ENCODE measurements at places on chromosomes 5 and 9.

DNA sequence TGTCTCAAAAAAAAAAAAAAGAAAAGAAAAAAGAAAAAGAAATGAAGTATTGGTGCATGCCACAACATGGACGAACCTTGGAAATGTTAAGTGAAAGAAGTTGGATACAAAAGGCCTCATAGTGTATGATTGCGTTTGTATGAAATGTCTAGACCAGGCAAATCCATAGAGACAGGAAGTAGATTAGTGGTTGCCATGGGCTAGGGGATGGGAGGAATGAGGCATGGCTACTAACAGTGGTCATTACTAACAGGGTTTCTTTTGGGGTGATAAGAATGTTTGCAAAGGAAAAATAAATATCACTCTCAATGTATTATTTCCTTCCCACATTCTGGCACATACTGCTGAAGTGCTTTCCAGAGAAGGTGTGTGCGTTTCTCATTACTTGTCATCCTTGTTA, 44.1 kb downstream of the UGCG start:
- no peak for DNase-seq

DNA sequence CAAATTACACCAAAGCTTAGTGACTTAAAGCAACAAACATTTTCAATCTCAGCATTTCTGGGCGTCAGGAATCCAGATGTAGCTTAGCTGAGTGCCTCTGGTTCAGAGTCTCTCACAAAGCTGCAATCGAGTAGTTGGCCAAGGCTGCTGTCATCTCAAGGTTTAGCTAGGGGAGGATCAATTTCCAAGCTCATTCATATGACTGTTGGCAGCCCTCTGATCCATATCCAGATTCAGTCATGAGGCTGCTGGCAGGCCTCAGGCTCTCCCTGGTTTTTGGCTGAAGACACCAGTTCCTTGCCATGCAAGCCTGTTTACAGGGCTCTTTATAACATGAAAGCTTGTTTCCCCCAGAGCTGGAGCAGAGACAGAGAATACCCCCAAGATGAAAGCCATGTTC, 419.5 kb upstream of the TLE4 start:
- DNase-seq: no peak

DNA sequence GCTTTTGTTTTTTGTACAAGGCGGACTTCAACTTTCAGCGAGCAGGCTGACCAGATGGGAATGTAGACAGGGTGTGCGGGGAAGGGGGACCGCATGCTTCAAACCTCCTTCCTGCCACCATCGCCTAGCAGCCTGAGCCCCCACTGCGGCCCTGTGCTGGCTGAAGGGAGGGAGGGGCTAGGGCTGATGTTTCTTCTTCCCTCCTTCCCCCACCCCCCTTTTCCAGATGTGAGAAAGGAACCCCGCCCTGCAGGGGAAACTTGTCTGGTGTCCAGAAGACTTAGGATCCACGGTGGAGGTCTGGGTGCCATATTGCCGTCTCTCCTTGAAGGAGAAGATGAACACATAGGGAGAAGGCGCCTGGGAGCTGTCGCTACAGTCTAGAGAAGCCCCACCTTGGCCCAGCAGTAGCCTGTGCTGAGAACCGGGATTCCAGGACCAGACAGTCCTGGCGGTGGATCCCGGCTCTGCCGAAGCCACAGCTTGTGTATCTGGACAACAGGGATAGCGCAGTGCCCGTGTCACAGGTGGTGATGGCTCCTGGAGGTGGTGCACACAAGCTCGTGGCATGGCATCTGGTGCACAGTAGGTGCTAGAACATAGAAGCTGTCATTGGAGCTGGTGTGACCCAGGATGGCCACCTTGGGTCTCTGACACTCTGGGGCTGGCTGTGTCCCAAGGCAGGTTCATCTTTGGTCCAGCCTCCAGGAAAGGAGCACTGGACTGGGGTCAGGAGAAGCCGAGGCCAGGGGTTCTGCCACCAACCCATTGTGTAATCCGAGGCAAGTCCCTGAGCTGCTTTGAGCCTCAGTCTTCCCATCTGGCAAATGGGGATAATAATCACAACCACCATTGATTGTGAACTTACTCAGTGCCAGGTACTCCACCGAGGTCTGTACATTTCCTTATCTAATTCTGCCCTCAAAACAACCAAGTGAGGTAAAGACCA, 205.6 kb downstream of the C9orf50 start:
- DNase-seq: no peak

DNA sequence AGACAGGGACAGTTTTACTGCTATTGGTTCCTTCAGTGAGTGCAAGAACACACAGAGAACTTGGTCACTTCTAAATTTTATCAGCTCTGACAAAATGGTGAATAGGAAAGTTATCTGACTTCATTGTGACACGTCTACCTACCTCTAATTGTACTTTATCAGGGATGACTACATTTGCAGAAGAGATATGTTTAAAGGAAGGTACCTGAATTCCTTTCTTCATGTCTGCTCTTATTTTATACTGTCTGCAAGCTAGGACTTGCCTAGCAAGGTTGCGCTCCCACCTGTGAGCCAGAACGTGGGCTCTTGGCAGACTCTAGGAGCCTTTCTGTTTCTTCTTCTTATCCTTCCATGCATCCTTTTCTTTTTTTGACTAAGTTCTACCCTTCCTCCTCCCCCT, 1.6 kb downstream of the SLC27A6 start:
- DNase-seq: no peak

DNA sequence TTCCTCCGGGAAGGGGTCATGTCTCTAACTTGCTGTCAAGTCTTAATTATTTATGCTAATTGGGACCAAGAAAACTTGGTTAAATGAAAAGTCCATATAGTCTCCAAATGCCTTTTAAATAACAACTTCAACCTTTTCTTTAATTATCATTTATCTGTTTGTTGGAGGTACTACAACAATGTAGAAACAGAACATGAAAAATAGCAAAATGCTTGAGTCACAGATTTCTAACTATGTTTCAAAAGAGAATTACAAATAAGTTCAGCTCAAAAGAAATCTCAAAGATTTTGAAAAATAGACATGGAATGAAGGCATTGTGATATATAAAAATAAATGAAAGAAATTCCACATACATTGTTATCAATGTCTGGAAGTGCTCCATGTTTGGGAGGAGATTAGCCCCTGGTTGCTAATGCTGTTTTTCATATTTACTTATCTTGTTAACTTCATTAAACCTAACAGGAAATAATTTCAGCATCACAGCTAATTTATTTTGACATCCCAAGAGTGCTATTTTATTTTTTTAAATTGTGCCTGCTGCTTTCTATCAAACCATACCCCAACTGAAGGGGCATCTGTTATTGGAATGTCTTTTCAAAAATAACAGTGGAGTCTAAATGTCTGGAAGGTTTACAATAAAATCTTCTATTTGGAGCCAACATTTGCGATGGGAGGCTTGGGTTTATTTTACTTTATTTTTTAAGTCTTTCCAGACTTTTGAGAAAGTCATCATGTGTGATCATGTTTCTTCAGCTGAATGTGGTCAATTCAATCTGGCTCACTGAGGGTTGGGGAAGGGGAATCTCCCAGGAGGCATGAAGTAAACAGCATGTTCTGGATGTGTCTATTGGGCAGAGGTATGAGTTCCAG, 53.1 kb upstream of the ANKRD55 start:
- DNase-seq: no peak

DNA sequence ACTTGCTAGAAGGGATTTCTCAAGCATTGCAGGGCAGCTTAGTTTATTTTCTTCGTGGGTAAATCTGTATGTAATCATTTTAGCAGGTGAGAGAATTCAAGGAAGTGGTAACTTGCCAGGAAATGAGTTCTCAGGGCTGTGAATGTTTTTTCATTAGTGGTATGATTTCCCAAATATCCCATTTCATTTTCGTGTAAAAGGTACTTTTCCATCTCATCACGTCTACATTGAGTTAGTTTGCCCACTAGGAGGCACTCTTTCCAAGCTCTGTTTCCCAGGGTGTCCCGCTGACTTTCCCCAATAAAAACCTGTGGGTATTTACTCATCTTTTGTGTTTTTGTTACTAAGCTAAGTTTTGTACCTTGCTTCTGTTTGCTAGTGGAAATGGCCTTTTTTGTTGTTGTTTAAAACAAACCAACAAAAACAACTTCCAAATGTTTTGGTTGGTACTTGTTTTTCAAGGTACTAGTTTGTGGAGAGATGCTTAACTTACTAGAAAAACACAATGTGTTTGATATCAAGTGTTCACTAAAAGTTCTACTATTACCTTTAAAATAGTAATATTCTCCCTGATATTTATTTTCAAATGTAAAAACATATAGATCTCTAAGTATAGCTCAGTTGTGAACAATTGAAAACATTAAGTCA, 373.6 kb downstream of the ADGRV1 start:
- peak; percentile 4 for DNase-seq

GRCh38 chr5:61697809-61698558, 365.9 kb downstream of the ZSWIM6 start:
- no peak for DNase-seq

GRCh38 chr5:173745557-173745956, 129.1 kb upstream of the BOD1 start:
- DNase-seq: no peak

GRCh38 chr5:150190503-150190979, 679 bp downstream of the SLC6A7 start:
- no peak for DNase-seq

GRCh38 chr5:128237000-128237399, 153.4 kb downstream of the SLC12A2 start:
- DNase-seq: no peak

DNA sequence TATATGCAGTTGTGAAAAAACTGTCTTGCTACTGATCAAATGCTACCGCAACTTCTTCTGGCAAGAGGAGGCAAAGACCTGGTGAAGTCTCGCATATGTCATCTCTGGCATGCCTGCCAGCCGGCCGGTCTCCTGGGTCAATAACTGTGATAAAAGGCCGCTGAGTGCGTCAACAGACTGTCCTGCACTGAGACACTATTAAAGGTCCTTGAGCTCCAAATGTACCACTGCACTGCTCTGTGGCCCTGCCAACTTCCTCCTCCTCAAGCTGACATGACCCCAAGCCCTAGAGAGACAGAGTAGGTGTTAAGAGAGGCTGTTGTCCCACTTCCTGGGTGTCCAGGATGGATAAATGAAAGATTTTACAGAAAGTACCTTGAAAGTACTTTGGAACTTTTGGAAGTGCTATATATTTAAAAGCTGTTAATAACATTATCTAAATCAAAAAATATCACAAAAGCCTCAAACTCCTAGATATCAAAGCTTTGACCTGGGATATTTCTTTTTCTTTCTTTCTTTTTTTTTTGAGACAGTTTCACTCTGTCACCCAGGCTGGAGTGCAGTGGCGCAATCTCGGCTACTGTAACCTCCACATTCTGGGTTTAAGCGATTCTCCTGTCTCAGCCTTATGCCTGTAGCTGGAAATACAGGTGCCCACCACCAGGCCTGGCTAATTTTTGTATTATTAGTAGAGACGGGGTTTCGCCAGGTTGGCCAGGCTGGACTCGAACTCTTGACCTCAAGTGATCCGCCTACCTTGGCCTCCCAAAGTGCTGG, 31.5 kb downstream of the RAPGEF1 start:
- DNase-seq: no peak

GRCh38 chr5:35067985-35068384, 20.2 kb upstream of the AGXT2 start:
- DNase-seq: no peak

DNA sequence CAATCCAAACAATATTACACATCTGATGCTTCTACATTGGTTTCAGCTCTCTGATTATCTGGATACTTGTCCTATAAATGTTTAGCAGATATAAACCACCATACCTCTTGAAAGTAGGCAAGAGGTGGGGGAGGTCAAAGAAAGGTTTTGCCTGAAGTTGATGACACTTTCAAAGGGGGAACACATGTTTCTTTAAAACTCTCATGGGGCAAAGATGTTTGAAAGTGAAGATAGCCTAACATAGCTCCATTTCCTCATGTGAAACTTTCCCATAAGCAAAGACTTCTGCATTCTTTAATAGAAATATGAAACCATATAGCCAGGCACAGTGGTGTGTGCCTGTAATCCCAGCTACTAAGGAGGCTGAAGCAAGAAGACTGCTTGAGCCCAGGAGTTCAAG, 62.1 kb downstream of the CETN3 start:
- no peak for DNase-seq

- DNase-seq: no peak
Measured at GRCh38 chr9:72925126-72925789, 27.6 kb downstream of the ALDH1A1 start.

GRCh38 chr5:17805227-17805825, 171.1 kb downstream of the TAF11L14 start:
- no peak for DNase-seq

GRCh38 chr9:114231273-114231672, 75.9 kb downstream of the COL27A1 start:
- DNase-seq: no peak

DNA sequence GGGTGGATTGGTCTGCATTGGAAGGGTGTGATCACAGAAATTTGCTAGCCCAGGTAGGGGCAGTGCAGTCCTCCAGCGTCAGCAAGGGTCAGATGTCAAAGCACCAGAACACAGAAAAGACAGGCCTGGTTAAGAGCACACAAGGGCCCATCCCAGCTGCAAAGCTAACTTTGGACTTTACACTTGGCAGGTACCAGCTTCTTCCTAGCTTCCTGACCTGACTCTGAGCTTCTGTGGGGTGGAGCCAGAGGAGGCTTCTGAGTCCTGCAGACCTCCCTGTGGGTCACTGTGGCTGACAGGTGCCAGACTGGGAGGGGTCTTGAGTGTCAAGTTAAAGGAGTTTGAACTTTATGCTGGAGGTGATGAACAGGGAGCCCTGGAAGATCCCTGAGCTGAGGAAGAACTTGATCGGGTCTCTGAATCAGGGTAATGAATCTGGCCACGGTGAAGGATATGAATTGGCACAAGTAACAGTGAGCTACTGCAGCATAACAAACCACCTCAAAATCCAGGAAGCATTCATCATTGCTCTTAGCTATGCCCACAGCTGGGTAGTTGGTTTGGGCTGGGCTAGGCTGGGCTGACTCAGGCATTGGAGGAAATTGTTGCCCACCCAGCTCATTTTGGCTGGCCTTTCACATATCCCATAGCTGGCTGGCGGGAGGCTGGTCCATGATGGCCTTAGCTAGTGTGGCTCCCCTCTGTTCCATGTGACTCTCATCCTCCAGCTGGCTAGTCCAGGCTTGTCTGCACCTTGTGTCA, 63.4 kb downstream of the BARX1 start:
- DNase-seq: no peak

GRCh38 chr9:124500028-124500795, 7.0 kb downstream of the NR5A1 start:
- no peak for DNase-seq

DNA sequence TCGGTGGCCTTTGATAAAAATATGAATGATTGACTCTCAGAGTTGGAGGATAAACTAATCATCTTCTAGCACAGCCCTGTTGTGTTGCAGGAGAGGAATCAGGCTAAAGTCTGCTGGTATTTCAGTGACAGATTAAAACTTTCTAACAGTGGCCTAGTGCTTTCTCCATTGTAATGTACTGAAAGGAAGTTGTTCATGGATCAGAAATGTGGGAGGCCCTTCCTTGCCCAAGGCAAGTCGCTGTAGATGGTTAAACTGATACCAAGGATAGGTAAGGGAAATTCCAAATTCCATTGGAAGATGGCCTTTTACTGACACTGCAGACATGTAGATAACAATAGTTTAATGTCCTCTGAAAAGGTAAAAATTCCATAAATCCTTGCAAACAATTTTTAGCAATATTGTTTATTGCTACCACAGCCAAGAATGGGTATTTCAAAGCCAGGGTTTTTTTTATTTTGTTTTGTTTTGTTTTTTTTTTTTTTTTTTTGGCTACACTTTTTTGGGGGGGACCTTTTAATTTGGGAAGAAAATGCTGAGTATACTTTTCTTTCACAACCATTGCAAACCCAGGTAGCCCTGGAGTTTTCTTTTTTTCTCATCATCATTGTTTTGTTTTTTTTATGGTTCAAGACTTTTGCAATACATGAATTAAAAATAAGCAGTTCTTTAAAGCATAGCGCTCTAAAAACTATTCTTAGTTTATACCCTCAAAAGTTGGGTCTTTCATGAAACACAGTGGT, 35.5 kb downstream of the WDR36 start:
- no peak for DNase-seq
